ENCODE measurements at places on chromosomes 12 and 14.

DNA sequence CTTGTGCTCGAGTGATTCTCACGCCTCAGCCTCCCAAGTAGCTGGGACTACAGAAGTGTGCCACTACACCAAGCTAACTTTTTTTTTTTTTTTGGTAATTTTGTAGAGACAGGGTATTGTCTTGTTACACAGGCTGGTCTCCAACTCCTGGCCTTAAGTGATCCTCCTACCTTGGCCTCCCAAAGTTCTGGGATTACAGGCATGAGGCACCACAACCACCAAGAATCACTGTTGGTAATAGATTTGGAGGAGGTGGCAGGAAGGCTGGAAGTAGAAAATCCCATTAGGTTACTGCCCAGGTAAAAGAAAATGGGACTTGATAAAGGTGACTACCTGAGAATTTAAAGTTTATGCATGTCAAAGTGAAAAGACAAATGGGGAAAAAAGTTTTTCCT lies 1.4 kb upstream of the CDCA4 start:
- DNase-seq = no peak

DNA sequence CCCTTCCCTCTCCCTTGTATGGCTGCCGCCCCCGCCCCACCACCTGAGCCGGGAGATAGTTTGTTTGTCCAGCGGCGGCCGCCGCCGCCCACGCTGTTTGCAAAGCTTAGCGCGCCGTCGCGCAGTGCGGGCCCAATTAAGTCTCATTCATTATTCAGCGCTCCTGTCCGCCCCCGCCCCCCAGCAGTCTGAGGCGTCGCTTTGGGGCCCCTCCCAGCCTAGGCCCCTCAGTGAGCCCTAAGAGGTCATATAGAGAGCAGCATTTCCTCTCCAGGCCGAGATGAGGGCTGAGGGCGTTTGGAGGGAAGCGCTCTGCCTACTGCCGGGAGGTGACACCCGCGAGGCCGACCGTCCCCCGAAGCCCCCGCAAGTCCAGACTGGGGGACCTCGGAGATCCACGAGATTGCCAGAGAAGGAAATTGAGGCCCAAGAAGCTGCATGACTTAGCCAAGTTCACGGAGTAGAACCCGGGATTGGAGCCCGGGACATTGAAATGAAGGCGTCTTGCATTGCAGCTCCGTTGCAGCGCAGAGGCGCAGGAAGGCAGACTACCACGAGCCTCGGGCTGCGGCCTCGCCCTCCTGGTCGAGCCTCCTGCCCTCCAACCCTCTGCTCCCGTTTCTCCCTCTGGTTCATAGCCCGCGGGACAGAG lies at the start of gene DNAJC22:
Gene DNAJC22, plus strand, starts transcription at position 230 of the 652 bp plus-strand sequence. CDS start 1,985 bp downstream, outside the sequence.
- DNase-seq = peak; percentile 49

GRCh38 chr12:46516238-46516932 lies 143.8 kb upstream of the SLC38A2 start:
- DNase-seq = no peak

- DNase-seq = no peak
Measured at GRCh38 chr14:72776701-72777261, 117.1 kb downstream of the DPF3 start.

DNA sequence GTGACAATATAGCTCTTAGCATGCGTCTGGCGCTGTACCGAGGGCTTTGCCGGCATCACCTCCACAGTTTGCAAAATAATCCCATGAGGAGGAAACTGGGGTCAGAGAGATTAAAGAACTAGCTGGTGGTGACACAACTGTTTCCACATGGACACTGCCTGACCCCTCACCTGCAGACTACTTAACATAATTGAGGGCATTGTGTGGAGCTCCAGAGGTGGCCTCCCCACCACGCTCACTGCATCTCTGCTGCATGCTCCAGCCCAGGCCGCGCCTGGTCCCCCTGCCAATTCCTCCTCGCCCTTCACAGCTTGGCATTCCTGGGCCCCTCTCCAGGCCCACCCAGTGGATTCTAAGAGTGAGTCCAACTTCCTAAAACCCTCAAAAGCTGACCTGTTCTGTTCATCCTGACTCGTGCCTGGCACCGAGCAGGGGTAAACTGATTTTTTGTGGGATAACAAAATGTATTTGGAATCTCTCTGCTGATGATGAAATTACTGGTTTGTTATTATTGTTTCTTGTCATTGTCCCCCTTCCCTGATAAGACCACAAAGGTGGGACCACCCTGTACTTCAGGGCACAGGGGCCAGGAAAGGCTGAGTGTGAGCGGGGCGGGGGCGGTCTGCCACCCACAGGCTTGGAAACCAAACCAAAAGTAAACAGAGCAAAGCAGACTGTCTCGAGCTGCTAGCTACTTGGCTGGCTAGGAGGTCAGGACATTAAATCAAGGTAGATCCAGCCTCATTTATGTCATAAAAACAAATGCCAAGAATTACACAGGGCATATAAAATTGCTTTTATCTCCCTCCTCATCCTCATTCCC lies 40.6 kb downstream of the CHGA start:
- no peak for DNase-seq

- DNase-seq = no peak
Measured at GRCh38 chr14:24774187-24774915, 140.4 kb upstream of the GZMB start.

- peak; percentile 79 for DNase-seq
Measured at GRCh38 chr12:124655698-124656516, 88.5 kb upstream of the NCOR2 start.

DNA sequence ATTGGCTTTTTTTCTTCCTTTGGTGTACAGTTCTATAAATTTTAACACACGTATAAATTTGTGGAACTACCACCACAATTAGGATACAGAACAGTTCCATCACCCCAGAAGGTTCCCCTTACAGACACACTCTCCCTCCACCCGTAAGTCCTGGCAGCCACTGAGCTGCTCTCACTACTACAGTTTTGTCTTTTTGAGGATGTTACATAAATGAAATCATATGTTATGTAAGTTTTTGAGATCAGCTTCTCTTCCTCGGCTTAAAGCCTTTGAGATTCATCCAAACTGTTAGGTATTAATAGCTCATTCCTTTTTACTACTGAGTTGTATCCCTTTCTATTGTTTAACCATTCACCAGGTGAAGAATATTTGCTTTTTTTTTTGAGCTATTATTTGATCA lies 74.3 kb upstream of the SLC24A4 start:
- no peak for DNase-seq

- DNase-seq = no peak
Measured at GRCh38 chr14:54567224-54567638, 303 bp downstream of the SAMD4A start.

DNA sequence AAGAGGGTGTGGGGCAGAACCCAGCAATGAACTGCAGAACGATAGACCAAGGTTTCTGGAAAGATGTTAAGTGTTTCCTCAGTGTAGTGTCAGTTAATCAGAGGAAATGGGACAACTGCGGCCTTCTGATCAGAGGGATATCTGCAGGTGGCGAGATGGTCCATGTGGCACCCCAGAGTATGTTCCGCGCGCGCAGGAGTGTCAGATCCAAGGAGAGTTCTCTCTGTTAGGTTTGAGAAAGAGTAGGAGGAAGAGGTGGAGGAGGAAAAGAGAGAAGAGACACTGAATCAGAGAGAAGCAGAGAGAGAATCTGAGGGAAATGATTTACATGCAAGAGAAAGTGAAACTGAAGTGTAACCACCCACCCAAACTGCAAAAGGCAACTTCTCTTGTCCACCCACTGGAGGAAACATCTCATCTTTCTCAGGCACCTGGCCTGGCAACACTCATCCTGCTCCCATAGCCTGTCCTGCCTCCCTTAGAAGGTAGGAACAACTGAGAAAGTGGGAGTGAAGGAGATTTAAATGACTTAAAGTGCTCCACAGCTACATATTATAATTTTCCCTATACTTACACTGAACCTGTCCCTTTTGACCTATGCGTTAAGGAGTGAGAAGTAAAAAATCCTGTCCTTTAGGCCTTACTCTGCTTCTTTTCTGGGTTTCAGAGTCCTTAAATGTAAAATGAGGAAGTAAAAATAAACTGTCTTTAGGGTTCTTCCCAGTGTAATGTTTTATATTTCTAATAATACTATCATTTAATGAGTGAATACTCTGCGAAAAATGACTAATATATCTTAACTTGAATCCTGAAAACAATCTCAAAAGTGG lies 6.8 kb upstream of the TESPA1 start:
- DNase-seq = no peak

DNA sequence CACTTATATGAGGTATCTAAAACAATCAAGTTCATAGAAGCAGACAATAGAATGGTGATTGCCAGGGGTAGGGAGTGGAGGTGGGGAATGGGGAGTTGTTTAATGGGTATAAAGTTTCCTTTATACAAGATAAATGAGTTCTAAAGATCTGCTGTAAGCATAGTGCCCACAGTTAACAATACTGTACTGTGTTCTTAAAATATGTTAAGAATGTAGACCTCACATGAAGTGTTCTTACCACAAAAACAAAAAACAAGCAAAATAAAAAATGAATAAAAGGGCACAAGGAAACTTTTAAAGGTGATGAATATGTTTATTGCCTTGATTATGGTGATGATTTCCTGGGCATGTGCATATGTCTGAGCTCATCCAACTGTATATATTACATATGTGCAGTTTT lies 211.8 kb downstream of the MSRB3 start:
- DNase-seq = no peak

DNA sequence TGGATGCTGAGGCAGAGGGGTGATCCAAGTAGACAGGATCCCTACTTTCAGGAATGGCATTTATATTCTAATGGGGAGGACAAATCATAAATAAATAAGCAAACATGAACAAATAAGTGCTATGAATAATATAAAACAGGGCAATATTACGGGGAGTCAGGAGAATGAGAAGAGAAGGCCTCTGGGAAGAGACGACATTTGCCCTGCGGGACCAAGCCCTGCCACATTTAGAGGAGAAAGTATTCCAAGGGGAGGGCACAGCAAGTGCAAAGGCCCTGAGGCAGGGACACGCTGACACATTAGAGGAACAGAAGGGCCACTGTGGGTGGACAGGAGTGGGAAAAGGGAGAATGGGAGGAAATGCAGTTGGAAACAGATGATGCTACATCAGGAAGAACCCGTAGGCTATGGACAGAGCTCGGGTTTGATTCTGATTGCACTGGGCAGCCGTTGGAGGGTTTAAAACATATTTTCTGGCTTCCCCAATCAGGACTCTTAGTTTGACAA lies 1.3 kb downstream of the RNFT2 start:
- no peak for DNase-seq

DNA sequence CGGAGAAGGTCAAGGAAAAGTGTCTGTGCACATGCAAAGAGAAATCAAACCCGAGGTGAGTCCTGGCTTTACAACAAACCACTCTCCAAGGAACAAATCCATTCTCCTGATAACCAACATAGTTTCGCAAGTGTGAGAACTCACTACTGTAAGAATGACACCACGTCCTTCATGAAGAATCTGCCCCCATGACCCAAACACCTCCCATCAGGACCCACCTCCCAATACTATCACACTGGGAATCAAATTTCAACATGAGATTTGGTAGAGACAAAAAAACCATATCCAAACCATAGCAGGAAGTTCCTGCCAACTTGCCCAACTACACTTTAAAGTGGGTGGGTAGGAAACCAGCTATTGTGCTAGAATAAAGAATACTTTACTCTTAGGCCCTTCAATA lies 2.4 kb upstream of the ERC1 start:
- DNase-seq = no peak

Measured in SHP77 (cell line).